Amygdala (tissue), 56 donors: ENCODE measurements at places on chromosomes 3 and 15.

DNA sequence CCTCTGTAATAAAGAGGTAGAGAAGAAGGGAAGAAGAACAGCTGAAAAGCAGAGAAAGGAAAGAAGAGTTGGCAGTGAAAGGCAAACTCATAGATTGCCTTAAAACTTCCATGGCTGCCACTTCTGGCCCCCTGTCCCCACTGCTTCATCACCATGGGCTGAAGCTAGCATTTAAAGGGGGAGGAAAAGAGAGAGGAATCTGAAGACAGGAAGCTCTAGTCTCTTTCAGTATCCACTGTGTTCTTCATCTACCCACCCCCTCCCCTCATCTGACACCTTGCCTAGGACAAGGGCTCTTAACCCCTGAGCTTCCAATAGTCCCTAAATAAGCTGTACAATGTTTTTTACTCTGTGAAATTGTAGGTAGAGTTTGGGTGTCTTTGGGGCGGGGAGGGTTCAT, 60.6 kb downstream of the ALCAM start:
- no peak for DNase-seq

GRCh38 chr3:59064728-59065127, 14.9 kb upstream of the CFAP20DC start:
- DNase-seq: no peak

- DNase-seq: no peak
These were observed 25.3 kb downstream of the LOXL1 start for GRCh38 chr15:73951601-73952000.

GRCh38 chr3:109155828-109156227, 19.3 kb downstream of the C3orf85 start:
- no peak for DNase-seq

- no peak for DNase-seq
These were observed 777 bp downstream of the LOXL1 start for GRCh38 chr15:73927003-73927475.

DNA sequence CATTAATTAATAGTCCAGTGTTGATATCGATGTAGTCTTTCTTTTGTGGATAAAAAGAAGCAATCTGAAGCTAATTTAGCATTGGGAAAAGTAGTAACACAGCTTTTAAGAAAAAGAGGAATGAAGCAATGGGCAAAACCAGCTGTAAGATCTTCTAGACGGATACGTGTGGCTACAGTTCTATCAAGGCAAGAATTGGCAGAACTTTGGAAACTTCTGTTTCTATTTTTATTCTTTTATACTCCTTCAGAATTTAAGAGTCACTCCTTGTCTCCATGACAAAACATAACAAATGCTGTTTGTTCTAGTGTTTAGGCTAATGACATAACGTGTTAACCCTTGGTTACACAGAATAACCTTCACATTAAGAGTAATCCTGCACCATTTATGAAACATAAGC, 289.2 kb downstream of the ROBO2 start:
- DNase-seq: no peak
